ENCODE measurements at places on chromosomes 11 and 22. TPM values are rescaled to one million over a fixed set of nuclear protein-coding genes. Genes with fewer than 3 reads are reported as not detected.

DNA sequence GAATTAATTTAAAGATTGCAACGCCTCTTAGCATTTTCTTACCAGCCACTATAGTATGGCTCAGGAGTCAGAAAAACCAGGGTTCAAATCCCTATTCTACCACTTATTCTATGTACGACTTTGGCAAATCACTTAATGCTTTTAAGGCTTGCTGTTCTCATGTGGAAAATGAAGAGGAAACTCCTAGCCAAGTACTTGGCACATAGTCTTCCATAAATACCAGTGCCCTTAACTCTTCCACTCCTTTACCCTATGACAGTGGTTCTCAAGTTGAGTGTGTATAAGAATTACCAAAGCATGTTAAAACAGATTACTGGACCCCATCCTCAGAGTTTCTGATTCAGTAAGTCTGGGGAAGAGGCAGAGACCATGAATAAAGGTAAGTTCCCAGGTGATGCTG, 107.6 kb downstream of the RBFOX2 start:
- no peak for DNase-seq

DNA sequence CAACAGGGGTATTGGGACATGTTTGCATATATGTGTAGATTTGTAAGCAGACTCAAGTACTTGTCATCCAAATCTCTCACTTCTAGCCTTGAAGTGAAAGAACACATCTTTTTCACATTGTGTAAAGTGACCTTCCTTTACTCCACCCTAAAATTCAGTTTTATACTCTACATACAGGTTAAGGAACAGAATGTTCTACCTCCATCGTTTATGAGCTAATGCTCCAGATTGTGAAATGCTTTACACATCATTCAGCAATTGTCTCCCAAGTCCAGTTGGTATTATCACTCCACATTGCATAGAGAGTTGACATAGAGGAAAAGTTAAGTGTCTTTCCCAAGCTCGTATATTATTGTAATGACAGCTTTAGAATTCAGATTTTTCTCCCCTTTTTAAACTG, 46.1 kb upstream of the BLID start:
- no peak for DNase-seq

GRCh38 chr11:107825875-107826274, 32.7 kb downstream of the SLC35F2 start:
- DNase-seq = no peak

DNA sequence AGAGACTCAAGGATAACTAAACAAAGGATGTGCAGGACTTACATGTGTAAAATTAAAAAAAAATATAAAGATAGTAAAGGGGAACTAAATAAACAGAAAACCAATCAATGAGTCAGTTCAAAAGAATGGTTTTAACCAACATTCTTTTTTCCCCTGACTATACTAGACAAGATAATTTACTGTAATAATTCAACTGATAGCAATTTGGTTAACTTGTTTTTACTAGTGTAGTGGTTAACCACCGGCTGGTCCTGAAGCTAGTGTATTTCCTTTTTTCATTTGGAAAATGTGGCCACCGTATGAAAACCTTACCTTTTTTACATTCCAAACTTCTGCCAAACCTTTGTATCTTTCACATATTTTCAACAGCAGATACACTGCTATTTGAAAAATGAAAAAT, 123.1 kb downstream of the ARHGAP42 start:
- no peak for DNase-seq

GRCh38 chr22:44661659-44662569, 40.1 kb upstream of the PRR5 start:
- no peak for DNase-seq

DNA sequence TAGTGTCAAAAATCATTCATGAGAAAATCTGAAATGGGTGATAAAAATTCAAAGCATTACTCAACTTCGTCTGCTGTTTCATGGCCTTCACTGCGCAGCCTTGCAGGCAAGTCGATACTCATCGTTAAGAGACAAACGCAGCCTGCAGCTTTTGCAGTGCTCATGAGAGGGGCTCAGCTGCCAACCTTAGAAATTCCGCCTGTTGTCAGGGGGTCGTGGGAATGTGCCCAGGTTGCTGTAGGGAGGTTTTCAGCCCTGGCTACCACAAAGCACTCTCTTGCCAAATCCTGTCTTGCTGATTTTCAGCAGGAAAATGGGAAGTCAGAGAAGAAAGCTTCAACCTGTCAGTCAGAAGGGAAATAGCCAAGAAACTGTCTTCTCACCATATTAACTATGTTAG, 25.4 kb upstream of the GRAMD1B start:
- no peak for DNase-seq

DNA sequence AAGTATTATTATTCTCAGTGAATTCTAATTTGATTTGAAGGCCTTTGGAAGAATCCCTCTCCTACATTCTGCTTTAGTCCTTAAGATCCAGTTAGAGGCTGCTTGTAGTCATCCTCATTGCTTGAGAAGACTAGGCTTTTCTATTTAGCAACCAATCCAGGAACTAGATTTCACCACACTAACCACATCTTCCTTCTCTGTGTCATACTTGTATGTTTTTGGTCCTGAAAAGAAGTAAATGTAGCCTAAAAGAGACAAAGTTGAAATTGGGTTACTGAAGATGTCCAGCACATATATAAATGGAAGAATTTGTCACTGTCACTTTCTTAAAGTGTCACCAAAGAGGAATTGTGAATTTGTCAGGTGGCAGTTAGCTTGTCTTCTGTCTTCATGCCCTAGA, 46.6 kb upstream of the MMP7 start:
- DNase-seq = no peak

- DNase-seq = no peak
These were observed 361 bp downstream of the SRPRA start for GRCh38 chr11:126268361-126268707.

- no peak for DNase-seq
These were observed 9.9 kb upstream of the MMP8 start for GRCh38 chr11:102734650-102735049.

- no peak for DNase-seq
These were observed 12.9 kb downstream of the MICAL2 start for GRCh38 chr11:12123273-12123672.

DNA sequence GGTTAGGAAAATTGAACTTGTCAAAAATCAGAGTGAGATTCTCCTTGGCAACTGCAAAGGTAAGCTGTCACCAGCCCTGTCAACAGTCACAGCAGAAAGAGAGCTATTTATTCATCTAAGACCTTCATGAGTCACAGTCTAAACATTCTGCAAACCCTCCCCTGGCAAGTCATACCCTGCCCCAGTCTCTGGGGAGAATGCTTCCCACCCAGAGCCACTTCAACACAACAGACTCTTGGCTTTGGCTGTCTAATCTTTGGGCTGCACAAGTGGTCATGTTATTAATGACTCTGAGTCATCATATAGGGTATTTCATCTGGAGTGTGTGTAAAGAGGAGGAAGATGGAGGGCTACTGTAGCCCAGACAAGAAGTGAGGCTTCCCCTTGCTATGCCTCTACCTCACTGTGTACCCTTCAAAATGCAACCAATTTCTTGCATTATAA, 153.4 kb downstream of the CCDC34 start:
- peak; percentile 60 for DNase-seq

DNA sequence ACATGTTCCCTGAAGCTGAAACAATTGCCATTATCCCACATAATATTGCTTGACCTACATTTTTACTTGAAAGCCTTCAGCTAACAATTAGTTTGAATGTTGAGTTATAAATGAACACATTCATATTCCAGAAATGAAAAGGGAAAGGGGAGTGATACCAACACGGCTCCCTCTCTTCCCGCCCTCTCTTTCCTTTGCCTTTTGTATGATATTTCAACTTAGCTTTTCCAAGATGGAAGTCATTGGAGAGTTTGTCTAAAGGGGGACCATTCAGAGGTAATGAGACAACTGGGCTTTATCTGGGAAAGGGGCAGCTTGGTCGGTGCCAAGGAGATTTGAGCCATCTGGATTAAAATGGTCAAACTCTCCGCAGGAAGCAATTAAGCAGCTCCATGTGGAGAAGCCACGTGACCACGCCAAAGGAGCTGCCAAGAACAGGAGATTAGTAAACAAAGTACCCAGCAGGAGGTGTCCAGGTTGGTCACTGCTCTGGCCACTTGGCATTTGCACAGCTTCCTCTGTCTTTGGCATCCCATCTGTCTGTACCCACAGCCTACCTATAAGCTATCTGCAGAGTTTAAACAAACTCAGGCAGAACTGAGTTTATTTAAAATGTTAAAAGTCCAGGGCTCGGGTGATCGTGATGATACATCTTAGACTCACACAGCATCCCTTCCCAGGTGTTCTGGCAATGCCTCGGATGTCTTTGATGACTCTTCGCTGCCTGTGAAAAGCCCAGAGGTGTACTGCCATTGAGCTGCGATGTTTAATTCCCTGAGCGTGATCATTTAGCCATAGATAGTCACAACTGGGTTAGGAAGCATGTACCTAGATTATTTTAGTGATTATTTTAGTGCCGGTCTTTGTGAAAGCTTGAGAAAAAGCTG, 735.9 kb downstream of the NTM start:
- no peak for DNase-seq

HORMAD2 gene
- not detected for total RNA-seq

MS4A3 gene
- total RNA-seq = not detected

PNPLA3 gene
- total RNA-seq = 0.22 TPM

SLC17A6 gene
- total RNA-seq = not detected

SYTL2 gene
- total RNA-seq = 4.0 TPM

Data from Right ventricle myocardium superior (tissue), 1 donor.